ENCODE measurements at places on chromosomes 1 and 21.

DNA sequence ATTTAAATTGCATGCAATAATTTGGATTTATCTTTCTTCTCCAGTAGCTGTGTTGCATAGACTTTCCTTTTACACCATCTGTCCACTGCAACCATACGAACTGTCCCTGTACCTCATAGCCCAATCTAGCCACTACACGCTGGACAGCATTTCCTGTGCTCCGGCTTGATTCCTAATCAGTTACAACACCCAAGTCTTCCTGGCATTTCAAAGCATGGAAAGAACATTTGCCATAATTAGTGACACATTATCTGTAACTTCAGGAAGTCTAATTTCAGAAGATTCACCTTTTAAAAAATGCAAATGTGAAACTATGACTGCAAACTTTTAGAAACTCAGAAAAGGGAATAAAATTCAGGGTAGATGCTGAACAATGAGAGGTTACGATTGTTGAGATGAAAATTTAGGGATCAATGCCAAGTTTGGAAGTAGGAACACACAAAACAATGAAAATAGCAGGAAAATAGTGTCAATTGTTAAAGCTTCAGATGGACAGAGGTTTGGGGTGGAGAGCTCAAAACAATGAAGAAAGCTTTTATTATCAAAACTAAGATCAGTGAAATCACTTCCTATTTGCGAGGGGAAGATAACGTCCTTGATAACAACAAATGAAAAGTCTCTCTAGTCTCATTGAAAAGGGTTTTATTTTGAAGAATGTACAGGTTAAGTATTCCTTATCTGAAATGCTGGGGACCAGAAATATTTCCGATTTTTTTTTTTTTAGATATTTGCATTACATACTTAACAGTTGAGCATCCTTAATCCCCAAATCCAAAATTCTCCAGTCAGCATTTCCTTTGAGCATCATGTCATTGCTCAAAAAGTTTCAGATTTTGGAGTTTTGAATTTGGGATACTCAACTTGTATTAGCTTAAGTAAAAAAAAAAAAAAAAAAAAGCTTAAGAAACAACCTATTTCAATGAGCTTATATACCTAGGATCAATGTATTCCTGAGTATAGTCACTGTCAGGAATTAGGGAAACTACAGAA lies 107.3 kb downstream of the FNBP1L start:
- DNase-seq = no peak

DNA sequence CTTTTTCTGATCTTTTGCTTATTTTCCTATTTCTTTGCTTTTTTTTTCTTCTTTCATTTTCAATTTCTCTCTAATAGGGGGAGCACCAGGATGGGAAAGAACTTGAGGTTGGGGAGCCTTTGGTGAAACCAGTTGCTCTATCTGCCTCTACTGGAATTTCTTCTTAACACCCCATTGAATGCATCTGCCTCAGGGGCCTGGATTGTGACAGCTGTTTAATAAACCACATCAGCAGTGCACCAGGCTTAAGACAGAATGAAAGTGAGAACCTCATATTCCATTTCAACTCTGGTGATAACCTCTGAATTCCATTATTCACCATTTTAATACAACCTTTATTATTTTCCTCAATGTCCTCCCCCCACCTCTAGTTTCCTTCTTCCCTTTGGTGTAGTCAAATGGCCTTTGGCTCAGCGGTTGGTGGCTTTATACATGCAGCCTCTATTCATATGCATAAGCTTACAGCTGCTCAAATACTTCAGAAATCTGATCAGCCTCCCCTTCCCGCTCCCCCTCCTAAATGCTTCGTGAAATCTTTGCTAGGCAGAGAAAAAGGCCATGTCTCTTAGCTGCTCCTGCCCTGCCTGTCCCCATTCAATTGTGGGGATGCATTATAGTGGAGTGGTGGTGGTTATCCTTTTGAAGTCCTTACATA lies 537.3 kb upstream of the PLXNA2 start:
- no peak for DNase-seq

GRCh38 chr1:101147381-101147780 lies 89.4 kb upstream of the S1PR1 start:
- DNase-seq = no peak

DNA sequence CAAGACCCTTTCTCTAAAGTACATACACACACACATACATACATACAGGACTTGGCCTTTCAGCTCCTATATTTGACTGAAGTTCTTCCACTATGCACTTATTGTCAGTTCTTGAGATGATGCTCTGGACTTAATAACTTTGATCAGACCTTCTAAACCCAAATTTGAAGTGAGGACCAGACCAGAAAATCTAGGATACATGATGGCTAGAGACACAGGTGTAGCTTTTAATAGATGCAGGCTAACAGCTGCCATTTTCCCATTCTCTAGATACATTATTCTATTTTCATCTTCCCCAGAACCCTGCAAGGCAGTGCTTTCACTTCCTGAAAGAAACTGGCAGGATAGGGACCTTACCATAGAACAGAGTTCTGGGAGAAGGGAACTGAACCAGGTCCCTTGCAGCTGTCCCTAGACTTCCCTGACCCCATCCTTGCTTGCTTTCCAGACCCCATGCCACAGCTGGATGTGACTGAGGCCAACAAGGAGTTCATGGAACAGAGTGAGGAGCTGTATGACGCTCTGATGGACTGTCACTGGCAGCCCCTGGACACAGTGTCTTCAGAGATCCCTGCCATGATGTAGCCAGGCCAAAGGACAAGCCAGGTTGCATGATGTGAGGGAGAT lies 14.9 kb upstream of the RAB42 start:
- no peak for DNase-seq

DNA sequence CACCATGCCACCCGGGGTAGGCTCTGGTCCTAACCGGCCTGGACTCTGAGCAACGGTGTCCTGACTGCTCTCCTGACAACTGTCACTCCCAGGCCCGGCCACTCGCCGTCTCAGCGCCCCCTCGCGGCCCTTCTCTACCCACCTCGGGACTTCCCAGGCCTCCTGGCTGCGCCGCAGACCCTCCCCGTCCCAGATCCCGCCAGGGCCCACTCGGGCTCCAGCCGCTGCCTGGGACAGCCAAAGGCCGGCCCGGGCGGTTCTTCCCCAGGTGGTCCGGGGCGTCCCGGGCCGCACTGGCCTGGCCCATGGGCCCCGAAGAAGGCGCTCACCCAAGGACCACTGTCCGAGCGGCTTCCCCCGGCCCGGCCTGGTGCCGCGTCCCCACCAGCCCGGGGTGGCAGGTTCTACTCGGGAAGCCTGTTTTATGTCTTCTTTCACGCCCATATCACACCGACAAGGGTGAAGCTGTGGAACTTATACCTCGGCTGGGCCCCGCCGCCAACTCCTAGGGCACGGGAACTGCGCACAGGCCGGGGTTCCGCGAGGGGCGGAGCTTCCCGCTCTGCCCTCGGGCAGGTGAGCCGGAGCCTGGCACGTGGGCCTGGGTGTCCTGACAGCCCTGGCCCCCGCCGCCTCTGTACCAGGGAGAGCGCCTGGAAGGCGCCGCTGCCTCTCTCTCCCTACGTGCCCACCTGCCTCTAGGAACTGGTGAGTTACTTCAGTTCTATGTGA lies 138.3 kb downstream of the TTLL7 start:
- DNase-seq = no peak

DNA sequence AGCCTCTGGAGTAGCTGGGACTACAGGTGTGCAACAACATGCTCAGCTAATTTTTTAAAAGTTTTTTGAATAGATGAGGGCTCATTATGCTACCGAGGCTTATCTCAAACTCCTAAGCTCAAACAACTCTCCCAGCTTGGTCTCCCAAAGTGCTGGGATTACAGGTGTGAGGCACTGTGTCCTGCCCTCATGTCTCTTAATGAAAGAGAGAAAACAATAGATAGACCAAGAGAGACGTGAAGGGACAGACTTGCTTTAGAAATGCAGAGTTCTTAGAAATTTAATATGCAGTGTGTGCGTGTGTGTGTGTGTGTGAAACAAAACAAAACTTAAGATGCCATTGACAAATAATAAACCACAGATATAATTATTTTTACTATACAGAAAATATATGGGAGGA lies 105.2 kb downstream of the ST3GAL3 start:
- no peak for DNase-seq

- peak; percentile 45 for DNase-seq
Observed at GRCh38 chr1:212967801-212968200, 17.5 kb downstream of the VASH2 start.

GRCh38 chr21:36729310-36729970 lies 30.5 kb downstream of the SIM2 start:
- DNase-seq = no peak

DNA sequence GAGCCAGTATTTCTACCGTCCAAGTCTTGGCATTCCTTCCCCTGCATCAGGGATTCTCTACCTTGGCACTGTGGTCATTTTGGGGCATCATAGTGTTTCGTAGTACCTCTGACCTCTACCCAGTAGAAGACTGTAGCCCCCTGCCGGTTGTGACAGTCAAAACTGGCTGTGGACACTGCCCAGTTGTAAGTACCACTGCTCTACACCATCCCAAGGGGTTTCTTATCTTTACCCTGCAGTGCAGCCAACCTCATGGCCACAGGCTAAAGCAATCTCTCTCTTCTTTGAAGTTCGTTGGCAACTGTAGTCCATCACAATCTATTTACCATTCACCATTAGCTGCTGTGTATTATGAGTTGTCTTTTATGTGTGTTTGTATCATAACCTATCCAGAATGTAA lies 29.3 kb upstream of the ERO1B start:
- DNase-seq = no peak

DNA sequence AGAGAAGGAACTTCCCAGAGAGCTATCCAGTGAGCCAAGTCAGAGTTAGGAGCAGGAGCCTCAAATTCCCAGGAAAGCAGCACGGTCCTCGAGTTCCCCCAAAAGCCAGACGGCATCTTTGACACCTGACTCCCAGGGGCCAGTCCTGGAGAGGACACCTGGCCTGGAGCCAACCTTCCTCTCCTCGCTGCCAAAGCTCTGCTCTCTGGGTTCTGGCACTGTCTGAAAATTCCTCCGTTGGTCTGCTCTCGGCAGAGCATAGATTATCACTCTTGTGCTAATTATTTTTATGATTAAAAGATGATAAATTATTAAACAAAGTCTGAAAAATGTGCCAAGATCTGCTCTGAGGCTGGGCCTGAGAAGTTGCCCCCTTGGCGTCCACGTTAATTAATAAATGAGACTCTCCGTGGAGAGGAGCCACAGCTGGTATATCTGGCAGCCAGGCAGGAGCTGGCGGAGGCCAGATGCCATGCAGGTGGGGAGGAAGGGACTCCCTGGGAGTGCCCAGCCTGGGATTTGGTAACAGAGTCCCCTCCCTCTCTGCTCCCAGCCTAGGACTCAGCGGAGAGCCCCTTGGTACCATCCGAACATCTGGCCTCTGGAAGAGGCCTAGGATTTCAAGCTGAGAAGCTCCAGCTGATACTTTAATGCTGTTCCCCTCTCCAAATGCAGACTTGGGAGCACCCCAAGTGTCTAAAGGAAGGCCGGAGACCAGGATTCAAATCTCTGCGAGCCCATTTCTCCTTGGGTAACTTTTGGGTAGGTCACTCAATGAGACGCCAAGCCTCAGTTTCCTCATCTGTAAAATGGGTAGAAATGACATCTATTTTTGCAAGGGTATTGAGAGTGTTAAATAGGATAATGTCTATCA lies 163.7 kb upstream of the POU3F1 start:
- DNase-seq = no peak

GRCh38 chr21:39053126-39053525 lies 130.1 kb downstream of the PSMG1 start:
- no peak for DNase-seq

DNA sequence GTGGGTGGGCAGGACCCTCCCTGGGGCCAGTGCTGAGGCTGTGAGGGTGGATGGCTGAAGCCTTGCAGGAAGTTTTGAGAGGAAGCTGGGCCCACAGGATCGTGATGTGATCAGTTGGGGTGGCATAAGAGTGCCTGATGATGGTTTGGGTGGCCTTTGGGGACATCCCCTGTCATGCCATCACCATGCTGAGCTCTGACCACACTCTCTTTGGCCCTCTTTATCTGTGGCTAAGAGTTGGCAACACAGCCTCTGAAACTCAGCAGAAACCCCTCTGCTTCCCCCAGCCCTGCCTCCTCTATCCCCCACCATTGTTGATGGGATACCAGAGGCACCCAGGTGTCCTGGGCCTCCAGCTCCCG lies 19.8 kb downstream of the MIIP start:
- no peak for DNase-seq

GRCh38 chr1:245418077-245418476 lies 263.3 kb downstream of the KIF26B start:
- DNase-seq = no peak

GRCh38 chr1:207040181-207040533 lies 7.6 kb upstream of the C1orf116 start:
- DNase-seq = no peak

DNA sequence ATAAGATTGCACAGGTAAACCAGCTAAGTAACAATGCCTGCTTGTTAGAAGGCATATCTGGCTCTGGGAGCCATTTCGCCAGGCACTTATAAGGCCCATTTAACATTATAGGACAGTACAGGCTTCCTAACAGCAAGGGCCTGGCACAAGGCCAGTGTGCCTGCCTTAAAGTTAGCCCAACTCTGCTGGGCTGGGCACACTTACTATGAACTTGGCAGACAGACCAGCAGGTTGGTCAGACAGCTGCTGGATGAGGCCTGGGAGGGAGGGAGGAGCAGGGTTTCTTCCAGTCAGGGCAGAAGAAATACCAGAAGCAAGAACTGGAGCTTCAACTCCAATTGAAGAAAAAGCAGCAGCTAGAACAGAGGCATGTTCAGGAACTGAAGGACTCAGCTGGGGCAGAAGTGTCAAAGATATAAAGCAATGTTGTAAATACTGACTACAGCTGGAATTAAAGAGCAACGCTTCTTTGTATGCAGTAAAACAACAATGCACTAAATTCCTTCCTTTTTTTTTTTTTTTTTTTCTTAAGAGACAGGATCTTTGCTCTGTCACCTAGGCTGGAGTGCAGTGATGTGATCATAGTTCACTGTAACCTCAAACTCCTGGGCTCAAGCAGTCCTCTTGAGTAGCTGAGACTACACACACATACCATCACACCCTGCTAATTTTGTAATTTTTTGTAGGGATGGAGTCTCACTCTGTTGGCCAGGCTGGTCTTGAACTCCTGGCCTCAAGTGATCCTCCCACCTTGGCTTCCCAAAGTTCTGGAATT lies 4.9 kb downstream of the CACHD1 start:
- no peak for DNase-seq
